ENCODE measurements at places on chromosomes 5 and 9.

GRCh38 chr5:75017971-75018370 is 34.4 kb downstream of the GCNT4 start:
- no peak for DNase-seq

DNA sequence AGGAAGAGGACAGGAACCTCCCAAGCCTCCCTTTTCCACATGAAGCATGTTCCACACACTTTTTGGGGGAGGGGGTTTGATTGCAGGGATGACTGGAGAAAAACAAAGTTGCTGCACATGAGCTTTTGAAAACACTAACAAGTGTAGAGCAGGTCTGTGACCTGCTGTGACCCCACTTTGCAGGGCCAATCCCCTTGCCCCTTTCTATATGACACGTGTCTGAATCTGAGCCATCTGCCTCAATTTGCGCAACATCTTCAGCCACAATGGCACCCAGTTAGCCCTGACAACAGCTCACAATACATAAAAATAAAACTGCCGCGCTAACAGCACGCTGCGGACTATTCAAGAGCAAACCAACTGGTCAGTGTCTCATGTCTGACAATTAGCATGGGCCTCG is 227.8 kb upstream of the TBCA start:
- DNase-seq: peak; percentile 35

GRCh38 chr9:32306006-32306405 is 78.4 kb upstream of the ACO1 start:
- no peak for DNase-seq

- no peak for DNase-seq
Observed at GRCh38 chr5:144009116-144009515, 161.3 kb downstream of the YIPF5 start.

DNA sequence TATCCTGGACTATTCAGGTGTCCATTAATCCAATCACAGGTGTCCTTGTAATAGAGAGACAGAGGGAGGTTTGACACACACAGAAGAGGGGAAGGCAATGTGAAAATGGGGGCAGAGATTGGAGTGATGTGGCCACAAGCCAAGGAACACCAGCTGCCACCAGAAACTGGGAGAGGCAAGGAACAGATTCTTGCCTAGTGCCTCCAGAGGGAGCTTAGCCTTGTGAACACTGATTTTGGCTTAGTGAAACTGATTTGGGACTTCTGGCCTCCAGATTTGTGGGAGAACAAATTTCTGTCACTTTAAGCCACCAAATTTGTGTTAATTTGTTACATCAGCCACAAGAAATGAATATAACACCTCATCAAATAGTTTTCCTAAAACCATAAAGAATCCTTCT is 416.2 kb downstream of the ENC1 start:
- no peak for DNase-seq

- DNase-seq: no peak
Observed at GRCh38 chr5:149273950-149274349, 2.3 kb downstream of the AFAP1L1 start.

All from NCI-H2029 treated with DMSO at 0.1 percent for 48 hours (cell line).